NAMALWA (cell line): ENCODE measurements at places on chromosomes 6 and 20.

DNA sequence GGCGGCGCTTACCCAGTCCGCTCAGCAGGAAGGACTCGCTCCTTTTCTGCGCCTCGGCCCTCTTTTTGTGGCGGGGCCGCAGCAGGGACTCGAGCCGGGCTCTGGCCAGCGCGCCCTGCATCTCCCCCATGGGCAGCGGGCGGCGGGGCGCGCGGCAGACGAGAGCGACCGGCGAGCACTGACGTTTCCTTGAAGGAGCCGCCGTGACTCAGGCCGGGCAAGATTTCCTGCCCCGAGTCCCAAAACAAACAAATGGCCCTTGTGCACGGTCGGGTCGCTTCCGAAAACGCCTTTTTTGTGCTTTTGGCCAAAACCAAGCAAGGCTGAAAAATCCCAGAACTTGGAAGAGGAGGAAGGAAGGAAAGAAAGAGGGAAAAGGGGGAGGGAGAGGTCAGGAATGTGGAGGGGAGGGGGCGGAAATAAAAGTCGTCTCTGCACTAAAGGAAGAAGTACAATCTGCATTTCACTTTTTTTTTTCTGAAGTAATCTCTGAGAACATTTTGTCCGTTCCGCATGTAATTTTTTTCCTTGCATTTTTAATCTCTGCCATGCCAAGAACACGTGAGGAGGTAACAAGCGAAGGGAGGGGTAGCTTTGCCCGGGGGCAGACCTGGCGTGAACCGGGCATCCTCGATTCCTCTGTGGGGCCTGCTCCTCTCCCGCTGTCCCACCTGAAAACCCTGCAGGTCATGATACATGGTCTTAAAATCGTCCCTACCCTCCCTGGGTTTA is 123.3 kb upstream of the SLC2A12 start:
- peak; percentile 41 for DNase-seq

DNA sequence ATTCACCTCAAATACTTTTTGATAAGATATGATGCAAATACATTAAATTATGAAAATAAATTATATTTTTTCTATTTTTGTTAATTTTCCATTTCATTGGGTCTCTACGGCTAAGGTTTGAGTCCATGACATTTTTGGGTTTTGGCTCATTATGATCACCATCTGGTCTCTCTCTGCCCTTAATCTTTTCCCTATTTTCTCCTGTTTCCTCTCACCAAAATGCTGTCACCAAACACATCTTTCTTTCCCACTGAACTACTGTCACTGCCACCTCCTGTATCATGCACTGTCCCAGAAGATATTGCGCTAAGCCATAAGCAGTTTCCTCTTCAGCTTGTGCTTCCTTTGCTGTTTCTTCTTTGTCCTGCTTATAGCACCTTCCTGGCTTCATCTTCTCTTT is 42.0 kb upstream of the OGFRL1 start:
- no peak for DNase-seq

DNA sequence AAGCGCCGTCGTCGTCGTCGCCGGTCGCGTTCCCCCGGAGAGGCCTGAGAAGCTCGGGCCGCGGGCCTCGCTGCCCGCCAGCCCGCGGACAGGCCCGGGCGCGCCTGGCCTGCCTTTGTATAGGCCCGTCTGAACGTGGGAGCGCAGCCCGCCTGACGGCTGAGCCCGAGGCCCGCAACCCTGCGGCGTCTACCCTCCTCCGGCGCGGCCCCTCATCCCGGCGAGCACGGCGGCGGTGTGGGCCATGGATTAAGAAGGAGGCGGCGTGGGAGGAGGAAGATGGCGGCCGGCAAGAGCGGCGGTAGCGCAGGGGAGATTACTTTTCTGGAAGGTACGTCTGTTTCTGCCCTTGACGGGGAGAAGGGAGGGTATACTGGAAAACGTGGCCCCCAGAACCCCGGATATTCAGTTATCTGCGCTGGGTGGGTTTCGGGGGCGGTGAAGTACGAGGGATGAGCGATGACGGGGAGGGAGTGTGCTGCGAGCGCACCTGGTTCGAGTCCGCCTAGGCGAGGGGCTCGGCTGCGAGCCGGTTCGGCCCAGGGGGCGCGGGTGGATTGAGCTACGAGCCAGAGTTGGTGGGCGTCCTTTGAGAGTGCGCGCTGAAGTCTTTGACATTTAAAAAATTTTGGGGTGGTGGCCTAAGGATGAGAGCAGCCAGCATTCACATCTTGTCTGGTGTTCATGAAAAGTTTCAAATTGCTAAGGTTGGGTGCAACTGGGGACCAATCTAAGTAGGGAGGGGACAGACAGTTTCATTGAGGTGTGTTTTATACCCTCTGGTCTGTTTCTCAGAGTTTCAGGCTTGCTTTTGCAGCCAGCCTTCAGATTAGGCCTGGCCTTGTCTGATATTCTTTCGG is 796 bp downstream of the SENP6 start:
- DNase-seq, result peak; percentile 67

- DNase-seq, result no peak
These were observed 28.5 kb downstream of the HAO1 start for GRCh38 chr20:7911586-7912330.

DNA sequence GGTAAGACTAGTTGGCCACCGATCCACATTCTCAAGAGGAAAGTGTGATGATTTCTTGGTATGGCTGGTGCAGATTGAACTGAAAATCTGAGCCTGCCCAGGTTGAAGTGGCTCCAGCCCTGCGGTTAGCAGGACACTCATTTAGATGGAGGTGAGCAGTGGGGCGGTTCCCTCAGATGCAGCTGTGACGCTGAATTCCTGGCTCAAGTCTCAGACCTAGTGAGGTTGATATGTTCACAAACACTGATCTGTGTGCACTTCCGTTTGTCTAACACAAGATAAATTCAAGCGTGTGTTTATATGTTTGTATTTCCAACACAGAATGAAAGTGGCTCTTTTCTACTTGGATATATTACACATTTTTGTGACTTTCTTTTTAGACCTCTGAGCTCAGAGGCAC is 83.4 kb upstream of the FRMD1 start:
- DNase-seq, result no peak

GRCh38 chr6:46500382-46500781 is 9.1 kb upstream of the RCAN2 start:
- DNase-seq, result no peak

DNA sequence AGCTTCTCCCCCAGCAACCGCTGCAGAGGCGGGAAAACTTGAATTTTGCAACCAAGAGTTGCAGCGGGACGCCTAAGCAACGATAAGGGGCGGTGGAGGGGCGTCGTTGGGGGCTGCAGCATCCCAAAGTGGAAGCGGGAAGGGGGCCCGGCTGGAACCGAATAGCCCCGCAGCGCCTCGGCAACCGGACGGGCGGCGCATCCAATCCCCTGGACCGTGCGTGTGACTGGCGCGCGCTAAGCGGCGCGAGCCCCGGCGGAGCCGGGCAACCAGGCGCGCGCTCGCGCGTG is 670 bp upstream of the PARD6B start:
- DNase-seq, result no peak

DNA sequence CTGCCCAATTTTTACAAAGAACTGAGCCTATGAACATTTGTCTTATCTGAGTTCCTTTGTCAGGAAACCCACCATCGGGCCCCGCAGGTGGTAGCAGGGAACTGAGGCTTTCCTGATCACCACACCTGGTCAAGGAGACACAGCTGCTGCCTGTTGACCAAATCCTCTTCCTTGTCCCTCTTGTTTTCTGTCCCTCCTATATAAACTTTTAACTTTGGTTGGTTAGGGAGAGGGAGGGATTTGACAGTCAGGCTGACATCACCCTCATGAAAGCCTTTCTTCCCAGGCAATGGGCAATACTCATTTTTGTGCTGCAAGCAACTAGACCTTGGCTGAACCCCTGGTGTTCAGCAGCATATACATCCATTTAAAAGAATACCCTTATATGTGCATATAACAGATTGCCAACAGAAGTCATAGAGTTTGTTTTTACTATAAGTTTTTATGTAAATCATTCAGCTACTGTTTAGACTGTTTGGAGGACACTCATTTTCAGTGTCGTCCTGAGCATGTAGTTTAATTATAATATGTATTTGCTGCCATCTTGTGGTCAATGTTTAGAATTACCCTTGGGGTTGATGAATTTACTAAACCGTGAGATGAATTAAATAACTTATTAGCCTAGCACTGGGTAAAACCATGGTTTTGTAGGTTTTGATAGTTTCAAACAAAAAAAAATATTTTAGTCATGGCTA is 17.0 kb downstream of the CRISP1 start:
- peak; percentile 70 for DNase-seq

DNA sequence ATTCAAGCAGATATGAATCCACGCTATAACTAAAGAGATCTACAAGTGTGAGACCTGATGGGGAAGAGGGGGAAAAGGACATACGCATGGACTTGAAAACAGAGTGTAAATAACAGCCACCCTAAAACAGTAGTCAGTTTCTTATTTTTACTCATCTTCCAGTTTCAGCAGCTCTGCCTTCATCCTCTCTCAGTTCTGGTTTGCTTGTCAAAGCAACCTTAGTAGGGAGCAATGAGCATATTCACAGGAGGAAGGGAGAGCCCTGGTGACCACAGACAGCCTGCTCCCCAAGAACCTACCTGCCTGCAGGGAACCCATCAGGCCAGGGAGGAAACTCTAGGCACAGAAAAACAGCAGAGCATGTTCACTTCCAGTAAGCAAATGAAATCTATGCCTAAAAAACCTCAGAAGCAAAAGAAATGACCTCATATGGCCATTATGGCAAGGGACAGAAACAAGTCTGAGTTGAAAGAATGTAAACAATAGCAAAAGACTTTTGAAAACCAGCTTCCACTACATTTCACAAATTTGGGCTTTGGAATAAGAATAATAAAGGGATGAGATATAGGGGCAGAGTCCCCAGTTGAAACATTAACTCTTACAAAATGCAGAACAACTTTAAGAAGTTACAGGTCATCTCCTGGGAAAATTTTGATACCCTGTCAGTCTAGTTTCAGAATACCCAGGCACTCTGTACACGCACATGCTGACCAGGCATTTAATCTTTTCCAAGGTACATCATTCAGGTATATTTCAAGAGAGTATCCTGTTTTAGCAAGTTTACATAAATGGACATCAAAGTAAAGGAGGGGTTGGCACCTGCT is 120.8 kb upstream of the BCLAF1 start:
- no peak for DNase-seq

- no peak for DNase-seq
These were observed 192.4 kb upstream of the HSF2 start for GRCh38 chr6:122207061-122207460.

DNA sequence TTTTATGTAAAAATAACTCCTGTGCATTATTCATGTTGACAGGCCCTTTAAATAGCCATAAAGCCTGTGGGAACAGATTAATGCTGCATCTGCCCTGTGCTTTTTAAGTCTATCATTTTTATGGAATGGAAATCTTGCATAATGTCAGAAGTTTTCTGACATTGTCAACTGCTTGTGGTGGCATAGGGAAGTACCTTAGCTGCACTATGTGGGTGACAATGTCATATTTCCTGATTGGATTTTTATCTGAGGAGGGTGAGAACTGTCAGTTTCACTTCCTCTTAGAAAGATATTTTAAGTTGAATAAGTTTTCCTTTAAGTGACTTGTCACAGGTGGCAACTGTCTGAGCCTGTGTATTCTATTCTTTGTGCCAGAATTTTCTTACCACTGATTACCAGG is 267.9 kb downstream of the PLCB1 start:
- peak; percentile 91 for DNase-seq

DNA sequence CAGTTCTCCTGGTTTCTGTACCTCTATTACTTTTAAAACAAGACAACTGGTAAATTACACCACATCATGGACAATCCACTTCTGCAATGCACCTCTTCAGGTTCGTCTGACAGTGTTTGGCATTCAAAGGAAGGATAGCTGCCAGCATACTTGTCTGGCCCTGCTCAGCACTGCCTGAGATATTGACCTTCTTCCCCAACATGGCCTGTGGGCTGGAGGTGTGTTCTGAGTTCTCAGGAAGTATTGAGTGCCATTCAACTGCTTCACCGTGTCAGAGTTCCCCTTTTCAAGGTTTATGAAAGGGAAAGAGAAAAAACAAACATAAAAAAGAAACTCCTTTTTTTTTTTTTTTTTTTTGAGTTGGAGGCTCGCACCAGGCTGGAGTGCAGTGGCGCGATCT is 267.9 kb upstream of the SASH1 start:
- DNase-seq, result no peak

DNA sequence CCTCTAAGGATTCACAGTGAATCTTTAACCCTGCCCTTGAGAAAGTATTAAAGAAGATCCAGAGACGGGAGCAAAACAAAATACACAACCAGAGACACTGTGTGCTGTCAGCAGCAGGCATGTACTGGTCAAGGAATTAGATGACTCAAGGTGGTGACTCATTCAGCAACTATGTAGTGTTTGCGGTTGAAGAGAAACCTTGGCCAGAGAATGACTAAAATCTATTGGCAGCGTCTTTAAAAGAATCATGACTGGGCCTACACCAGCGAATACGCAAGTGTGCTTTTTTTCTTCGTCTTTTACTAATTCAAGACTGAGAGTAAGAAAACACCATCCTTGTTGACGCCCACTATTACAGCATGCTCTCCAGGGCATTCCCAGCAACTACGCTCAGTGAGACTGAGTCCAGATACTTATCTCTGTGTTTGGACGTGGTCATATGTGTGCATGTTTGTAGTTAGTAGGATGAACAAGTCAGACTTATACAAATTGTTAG is 72.4 kb upstream of the BACH2 start:
- peak; percentile 71 for DNase-seq

DNA sequence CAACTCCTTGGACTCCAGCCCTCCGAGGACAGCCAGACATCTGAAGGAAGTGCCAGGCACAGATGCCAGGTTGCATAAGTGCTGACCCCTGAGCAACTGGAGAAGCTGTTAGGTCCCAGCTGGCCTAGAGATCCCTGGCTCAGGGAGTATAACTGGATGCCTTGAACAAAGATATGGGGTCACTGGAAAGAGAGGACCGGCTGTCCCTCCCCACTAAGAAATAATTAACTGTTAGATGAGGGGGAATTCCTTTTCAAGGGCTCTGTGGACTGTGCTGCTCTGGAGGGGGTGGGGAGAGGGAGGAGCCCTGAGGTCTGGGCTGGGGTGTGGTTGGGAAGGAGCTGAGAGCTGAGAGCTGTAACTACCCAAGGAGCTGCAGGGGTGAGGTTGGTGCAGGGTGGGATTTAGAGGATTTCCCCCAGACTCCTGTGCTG is 39.6 kb downstream of the HLA-F start:
- no peak for DNase-seq

DNA sequence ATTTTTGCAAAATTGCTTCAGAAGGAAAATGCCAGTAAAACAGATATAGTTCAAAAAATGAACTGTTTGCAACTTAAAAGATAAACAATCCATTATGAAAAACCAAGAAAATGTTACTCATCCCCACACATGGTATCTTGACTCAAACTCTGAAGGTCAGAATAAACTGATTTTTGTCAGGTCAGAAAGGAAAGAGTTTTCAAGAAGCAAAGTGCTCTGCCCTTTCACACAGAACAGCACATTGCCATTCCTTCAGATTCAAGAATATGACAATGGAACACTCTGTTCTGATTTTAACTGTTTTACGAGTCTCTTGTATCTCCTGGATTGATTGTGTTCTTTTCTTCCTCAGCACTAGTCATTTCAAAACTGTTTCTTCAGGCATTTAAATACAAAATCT is 33.8 kb upstream of the NT5E start:
- no peak for DNase-seq
